ENCODE measurements at places on chromosomes 1 and 21.

- no peak for DNase-seq
Measured at GRCh38 chr1:7432900-7433380, 338.2 kb upstream of the VAMP3 start.

GRCh38 chr21:22981819-22982218, 1983.6 kb downstream of the NCAM2 start:
- DNase-seq = no peak

DNA sequence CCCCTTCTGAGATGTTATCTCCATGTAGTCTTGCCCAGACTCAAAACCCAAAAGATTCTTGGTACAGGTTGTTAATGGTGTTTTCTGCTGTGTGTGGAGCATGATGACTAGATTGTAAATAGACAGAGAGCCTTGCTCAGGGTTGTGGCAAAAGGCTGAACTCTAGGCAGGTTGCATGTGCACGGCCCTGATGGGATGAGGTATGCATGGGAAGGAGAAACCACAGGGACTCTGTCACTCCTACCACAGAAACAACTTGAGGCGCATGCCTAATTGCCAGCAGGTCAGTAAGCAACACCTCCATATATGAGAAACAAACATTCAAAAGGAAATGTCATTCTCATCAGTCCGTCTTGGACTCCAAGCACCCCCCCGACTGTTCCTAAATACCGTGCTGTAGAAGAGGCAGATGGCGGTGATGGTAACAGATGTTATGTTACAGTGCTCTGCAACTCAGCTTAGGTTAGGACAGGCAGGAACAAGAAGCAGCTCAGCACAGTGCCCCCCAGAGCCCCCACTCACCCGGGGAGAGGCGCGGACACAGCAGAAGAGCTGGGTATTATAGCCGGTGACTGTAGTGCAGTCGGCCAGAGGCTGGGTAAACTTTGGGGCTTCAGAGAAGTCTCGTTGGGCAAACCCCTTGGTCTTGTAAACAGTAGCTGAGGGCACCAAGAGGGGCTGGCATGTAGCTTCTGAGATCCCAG, 10.9 kb downstream of the MYBPHL start:
- DNase-seq = no peak

DNA sequence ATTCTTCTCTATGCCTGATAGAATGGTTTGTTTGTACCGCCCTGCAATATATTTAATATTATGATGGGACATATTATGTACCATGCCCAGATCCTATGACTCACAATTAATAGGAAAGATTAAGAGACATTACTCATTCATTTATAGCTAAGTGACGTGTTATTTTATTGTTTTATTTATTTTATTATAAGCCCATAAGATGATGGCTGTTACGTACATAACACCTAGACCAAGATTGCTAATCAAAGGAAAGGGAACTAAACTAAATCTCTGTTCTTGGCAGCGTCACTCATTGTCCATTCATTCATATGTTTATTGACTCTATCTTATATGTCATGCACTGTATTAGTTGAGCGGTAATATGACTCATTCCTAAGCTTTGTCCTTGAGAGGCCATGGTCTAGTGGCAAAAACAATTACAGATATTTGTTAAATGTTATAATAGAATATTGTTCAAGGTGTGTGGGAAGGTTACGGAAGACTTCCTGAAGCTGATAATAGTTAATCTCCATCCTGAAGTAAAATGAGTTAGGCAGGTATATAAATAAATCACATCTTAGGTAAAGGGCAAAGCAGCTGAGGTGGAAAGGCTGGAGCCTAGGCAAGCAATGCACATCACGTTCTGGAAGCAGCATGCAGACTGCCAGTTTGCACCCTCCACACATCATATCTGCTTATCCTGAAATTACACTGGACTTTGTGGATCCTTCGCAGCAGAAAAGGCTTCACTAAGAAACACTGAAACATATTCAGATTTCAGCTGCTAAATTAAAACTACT, 16.6 kb upstream of the CD55 start:
- peak; percentile 53 for DNase-seq

DNA sequence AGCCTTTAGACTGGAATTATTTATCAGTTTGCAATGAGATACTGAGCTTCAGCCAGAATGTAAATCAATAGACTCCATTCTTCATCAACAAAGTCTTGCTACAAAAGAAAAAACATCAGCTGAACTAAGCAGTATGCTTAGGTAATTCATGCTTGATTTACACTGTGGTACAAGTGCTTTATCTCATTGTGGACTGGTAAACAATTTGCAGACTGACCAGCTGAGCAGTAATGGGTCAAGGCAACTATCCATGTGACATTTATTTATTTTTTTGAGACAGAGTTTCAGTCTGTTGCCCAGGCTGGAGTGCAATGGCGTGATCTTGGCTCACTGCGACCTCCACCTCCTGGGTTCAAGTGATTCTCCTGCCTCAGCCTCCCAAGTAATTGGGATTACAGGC, 39.8 kb upstream of the SYT2 start:
- DNase-seq = no peak

GRCh38 chr1:230368363-230368762, 57.8 kb downstream of the PGBD5 start:
- DNase-seq = no peak

- DNase-seq = peak; percentile 12
Measured at GRCh38 chr21:45590726-45591618, 48.7 kb upstream of the SLC19A1 start.

DNA sequence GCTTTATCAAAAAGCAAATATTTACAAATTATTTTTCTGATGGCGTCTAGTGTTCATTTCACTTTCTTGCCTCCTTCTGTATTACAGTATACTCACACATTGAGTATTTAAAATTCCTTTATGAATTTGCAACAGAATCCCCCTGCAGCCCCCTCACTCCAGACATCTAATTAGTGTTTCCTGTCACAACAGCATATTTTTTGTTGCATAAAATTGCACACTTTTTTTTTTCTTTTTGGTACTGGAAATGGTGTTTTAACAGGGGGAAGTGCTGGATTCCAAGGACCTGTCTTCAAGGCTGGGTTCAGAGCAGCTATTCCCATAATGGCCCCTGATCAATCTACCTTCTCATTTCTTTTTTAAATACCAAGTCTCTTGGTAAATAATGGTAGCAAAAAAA, 184.3 kb upstream of the HMCN1 start:
- no peak for DNase-seq

DNA sequence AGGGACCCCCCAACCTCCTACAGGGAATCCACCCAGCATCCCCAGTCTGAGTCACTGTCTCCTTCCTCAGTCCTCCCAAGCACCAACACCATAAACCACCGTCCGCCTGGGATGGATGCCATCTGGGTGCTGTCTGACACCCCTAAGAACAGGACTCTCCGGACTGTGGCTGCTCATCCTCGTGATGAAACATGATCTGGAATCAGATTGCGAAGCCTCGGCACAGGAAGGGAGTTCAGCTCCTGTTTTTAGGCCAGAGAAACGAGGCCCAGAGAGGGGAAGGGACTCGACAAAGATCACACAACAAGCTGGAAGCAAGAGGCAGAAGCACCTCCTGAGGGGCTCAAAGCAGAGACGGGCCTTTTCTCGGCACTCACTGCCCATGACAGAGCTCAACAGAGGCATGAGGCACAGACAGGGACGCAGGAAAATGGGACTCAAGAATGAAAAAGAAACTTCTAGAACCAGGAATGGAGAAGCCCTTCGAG, 8.4 kb downstream of the KCNN3 start:
- no peak for DNase-seq

- no peak for DNase-seq
Measured at GRCh38 chr1:54474310-54475251, 68.4 kb upstream of the SSBP3 start.

DNA sequence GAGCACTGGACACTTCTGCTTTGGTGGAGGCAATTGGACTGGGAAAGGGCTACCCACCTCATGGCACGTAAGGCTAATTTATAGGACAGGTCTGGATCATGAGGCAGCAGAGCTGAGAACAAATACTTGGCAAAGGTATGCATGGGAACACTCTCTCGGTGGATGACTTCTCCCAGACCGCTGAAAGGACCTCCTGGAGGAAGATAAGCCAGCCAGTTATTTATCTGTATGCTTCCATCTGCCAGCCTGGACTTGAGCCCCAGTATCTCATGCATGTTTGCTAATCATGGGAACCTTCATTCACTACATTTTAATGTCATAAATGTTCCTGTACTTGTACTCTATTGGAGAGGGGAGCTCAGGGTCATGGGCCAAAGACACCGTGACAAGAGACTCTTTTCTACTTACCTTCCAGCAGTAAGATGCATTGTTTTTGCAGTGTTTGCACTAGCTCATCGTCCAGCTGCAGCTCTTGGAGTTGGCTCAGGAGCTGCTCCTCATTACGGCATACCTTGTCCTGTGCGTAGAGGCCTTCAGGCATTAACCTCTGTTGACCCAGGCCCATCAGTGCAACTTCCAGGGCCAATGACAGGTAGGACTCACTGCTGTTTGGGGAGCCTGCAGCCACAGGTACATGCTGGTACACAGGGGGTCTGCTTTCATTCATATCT, 23.7 kb downstream of the UROD start:
- DNase-seq = no peak

DNA sequence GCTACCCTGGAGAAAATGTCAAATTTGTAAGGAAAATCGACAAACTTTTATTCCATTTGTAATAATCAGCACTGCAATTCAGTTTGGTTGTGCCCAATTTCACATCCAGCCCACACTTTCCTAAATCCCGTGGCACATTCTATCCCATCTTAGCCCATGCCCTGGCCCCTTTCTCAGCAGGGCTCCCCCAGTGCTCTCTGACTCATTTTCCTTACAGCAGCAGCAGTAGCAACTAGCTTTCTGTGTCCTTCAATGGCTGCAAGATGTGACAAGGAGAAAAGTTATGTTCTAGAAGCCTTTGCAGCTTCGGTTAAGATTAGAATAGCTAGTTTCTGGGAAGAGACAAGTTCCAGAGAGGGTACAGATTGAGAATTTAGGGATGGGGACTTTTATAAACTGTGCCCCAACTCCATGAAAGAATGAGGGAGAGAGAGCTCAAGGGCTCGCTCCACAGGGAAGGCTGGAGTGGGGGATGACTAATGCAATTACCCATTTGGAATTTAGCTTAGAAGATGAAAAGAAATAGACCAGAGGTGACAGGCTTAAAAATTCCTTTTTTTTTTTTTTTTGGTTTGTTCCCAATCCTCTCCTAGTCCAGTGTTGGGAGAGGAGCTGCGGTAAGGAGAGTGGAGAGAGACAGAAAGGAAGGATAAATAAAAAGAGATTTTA, 47.0 kb upstream of the POU2F1 start:
- DNase-seq = no peak

DNA sequence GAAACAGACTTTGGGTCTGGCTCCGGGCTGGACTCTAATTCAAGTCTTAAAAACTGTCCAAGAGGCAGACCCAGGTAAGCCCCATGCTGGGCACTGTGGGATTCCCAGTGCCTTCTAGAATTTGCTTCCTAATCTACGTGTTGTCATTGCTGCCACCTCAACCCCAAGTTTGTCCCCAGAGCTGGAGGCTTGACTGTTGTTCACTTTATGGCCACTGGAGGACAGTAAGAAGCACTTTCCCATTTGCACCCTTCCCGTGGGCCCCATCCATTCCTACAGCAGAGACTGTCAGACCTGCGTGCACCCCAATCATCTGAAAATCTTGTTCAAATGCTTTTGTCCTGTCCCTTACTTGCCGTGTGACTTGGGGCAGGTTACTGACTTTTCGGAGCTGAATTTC, 29.4 kb upstream of the VASH2 start:
- no peak for DNase-seq

DNA sequence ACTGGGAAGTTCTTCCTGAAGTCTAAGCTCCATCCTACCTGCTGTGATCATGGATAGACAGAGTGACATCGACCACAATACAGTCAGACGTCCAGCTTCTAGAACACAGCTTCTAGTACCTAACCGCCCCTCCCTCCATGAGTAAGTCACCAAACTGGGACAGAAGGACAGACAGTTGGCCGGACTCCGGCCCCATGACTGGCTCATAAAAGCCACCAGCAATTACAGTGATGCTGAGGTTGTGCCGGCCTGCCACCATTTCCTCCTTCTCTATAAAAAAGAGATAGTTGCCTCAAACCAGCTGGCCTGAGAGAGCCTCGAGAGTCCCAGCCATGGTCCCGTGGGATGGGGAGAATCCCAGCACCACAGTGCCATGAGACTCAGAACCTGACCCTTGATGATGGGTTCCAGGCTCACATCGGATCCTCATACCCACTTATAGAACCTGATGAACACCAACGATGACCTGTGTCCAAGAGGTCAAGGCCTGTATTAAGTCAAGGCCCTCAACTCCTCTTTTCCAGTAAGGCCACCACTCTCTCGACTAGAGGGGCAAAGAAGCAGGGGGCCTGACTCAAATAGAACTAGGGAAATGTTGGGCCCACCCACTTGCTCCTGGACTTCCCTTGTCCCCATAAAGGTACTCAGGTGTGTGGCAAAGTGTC, 3.4 kb downstream of the MEF2D start:
- DNase-seq = no peak

GRCh38 chr1:231460614-231461013, 38.5 kb upstream of the EGLN1 start:
- DNase-seq = no peak

DNA sequence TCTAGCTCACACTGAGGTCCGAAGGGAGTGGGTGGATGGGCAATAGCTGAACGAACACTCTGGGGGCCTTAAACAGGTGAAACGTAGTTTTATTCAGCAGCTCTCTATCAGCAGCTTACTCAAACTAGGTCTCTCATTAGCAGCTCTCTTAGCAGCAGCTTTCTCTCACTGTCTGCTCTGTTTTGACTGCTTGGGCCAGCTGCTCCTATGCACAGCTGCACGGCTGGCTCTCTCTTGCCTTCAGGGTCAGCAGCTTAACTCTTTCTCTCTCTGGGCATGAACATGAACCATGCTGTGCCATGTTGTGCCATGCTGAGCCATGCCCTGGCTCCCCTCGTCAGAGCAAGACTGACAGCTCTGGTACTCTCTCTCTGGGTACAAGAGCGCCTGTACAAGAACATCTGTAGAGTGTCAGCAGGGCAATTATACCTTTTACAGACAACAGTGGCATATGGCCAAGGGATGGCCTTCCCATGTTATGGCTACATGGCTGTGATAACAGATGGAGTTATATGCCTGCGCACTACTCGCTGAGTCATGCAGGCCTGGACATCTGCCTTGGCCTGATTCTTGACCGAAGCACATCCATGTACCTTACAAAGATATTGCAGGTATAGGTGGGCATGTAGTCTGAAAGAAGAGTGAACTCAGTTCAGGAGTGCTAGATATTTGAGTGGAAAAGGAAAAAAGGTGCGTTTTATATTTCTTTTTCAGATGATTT, 152.4 kb downstream of the LEPR start:
- no peak for DNase-seq

DNA sequence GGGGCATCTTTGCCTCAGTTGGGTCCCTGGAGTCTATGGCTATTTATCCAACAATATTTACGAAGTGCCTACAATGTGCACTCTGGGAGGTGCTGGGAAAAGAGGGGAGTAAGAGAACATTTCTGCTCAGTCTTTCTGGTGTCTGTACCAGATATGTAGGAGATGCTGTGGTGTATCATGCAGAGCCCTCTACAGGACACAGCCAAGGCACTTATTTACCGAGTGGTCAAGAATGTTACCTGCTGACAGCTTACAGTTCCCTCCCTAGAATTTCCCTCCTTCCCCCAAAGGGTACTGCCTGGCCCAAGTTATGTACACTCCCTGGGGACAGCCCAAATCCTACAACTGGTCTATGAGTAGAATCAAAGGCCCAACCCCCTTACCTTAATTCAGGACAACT, 177.7 kb downstream of the C1orf94 start:
- DNase-seq = no peak

GRCh38 chr1:83500531-83500930, 498.4 kb downstream of the TTLL7 start:
- DNase-seq = no peak

- peak; percentile 25 for DNase-seq
Measured at GRCh38 chr1:169484683-169485430, 887 bp downstream of the SLC19A2 start.

GRCh38 chr1:1680912-1681273, 11.7 kb downstream of the SLC35E2B start:
- no peak for DNase-seq
